Mesendoderm (in vitro differentiated cells): ENCODE measurements at places on chromosomes 12 and 14.

DNA sequence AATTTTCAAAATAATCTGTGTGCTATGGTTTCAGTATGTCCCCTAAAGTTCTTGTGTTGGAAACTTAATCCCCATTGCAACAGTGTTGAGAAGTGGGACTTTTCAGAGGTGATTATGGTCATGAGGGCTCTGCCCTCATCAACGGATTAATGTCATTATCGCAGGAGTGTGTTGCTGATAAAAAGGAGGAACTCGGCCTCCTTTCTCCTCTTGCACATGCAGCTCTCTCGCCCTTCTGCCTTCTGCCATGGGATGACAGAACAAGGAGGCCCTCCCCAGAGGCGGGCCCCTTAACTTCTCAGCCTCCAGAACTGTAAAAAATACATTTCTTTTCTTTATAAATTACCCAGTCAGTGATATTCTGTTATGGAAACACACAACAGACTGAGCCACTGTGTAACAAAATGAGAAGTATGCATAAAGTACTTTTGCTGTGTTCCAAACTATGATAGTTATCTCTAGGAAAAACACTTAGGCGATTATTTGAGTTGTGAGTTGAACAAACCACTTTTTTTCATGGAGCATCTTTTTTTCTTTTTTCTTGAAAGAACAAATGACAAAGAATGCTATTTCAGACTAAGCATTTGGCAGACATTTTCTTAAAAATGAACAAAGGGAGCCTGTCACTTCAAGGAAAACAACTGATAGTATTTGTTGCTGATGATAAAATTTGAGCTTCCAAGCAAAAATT lies 134.8 kb upstream of the FUT8 start:
- DNase-seq, result no peak

DNA sequence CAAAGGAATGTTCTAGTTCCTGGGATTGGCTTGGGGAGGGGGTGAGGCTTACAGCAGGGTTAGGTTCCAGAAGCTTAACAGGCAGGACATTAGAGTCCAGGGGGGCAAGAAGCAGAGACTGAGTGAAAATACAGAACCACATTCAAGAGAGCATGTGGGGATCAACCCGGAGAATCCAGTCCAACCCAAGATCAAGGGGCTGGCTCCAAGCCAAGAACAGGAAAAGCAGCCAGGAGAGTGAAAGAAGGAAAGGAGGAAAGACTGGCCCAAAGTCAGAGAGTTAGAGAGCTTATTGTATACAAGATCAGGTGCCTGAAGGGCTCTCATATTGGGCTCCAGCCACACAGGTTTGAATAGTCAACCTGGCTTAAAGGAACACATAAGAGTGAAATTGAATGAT lies 190.3 kb upstream of the CDKN3 start:
- no peak for DNase-seq

DNA sequence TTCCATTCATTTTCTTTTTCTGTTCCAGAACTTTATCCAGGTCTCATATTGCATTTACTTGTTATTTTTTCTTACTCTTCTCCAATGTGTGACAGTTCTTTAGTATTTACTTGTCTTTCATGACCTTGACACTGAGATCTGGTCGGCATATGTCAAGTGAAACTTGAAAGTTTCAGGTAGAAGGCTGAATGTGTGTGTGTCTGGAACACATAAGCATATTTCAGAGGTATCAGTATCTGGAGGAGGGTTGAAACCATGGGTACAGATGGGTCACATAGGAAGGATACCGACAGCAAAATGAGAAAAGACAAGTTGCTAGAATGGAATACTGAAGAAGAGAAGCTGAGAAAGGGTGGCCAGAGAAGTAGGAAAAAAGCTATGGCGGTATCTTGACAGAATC lies 22.5 kb upstream of the PTGDR start:
- DNase-seq, result no peak

- no peak for DNase-seq
Measured at GRCh38 chr12:53626702-53627169, 554 bp upstream of the ATF7 start.

DNA sequence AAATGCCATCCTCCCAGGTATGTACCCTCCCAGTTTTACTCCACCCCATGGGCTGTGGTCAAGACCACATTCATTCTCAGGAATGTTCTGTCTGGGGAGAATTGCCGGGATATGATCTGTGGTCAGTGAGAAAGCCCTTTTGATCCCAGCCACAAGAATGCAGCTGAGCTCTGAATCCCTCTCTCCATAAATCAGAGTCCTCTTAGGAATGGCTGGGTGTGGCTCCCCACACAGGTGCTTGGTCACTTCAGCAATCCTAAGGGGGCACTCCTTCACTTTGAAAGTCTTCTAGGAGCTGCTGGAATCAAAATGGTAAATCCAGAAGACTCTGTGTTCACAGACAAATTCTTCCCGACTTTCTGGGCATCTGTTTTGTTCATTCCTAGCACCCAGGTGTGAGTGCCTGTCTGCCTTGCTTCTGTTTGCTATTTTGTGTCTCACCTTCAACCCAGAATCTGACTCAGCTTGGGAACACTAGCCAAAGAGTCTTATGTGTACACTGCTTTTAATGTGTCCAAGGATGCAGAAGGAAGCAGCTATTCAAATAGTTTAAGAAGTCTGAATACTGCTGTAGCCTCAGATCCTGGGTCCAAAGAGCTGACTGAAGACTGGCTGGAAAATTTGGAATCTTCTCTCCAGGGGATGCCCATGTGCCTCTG lies 144.6 kb upstream of the CDKN3 start:
- peak; percentile 41 for DNase-seq

- DNase-seq, result peak; percentile 89
Measured at GRCh38 chr12:94545935-94546771, 86.5 kb upstream of the CEP83 start.

DNA sequence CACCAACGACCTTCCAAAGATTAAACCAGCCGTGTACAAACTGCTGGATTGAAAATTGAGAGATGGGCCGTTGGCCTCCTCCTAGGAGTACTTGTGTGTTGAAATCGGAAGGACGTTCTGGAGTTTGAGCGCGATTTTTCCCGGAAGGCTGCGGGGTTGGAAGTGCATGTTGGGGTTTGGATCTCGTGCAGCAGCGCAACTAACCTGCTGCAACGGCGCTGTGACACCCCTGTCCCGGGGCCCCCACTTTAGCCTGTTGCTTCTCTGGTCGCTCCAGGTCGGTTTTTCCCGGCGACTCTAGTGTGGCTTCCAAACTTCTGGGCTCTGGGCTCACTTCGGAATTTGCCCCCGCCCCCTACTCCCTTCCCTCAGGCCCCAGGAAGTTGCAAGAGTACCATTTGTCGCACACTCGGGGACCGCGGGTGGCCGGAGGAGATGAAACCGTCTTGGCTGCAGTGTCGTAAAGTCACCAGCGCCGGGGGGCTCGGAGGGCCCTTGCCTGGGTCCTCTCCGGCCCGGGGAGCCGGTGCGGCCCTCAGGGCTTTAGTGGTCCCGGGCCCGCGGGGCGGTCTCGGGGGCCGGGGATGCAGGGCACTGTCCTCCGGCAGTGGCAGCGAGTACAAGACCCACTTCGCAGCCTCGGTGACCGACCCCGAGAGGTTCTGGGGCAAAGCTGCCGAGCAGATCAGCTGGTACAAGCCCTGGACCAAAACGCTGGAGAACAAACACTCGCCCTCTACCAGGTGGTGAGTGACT lies at the start of gene ACSS3:
ACSS3 (plus strand) TSS at position 394 of the 756 bp plus-strand sequence; CDS start at position 436, 42 bp downstream.
- DNase-seq, result peak; percentile 98

- no peak for DNase-seq
Measured at GRCh38 chr12:132660996-132661395, 26.1 kb downstream of the POLE start.

DNA sequence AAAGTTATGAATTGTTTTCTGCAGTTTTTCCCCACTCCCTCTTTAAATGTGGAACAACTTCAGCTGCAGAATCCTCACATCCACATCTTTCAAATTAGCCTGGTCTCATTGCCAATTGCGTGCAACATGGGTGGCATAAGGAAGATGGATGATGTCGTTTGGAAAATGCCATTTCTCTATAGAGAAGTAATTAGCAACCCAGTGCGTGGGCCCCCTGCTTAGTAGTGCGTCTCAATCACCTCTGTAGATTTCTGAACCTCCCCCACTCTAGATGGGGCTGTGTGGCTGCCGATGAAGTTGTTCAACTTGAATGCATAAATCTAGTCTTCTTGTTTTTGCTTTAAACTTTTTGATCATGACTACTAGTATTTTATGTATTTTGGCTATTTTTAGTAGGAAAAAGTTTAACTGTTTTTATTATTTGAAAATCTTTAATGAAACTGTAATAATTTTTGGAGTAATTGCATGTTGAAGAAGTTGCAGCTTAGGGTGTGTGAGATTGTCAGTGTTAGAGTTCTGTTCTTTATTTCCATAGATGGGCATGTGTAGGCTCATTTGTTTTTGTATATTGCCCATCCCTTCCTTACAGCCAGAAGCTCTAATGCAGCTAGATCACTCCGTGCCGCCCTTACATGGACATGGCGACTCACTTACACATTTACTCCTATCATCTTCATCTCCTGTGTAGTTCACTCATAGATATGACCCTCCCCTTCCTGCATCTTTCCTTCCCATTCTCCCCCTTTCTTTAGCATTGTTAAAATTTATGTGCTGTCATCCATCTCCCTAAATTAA lies 358.2 kb downstream of the DIO2 start:
- no peak for DNase-seq

GRCh38 chr12:108337235-108338223 lies 1.6 kb downstream of the CMKLR1 start:
- peak; percentile 85 for DNase-seq

DNA sequence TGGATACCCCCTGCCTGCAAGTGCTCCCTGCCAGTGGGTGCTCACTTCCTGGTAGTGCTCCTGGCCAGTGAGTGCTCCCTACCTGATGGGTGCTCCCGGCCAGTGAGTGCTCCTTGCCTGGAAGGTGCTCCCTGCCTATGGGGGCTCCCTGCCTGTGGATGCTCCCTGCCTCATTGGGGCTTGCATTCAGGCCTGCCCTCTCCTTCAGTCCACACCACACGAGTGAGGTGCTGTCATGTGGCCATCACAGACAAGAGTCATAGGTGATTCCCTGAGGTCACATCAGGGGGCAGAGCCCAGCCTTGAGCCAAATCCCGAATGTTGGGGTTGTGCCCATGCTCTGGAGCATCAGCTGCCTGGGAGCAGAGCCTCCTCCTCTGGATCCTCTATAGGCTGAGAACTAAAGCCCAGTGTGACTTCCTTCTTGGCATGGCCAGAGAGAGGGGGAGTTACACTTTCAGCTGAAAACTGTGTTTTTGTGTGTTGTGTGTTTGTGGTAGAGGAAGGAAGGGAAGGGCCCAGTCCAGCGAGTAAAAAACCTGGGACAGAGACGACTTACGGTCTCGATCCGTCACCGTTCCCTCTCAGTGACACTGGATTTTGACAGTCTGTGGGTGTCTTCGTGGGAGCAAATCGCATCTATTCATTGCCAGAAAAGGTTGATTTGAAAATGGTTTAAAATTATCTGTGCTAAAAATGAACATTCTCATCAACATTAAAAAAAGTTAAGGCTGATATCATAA lies 136.0 kb downstream of the ADGRD1 start:
- DNase-seq, result no peak

DNA sequence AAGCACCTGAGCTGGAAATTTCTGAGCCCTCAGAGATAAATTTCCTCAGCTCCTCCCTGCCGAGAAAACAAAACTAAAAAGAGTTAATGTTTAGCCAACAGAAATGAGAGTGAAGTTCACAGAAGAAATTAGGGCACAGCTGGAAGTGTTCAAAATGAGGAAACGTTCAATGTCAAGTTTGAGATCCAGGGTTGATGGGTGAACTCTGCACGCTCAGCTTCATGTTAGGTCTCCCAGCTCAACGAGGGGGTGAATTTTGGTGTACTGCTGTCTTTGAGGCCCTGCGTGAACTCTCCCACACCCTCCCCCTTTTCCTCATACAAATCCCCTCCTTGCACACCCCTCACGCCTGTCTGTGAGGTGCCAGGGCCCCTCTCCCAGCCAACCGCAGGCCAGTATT lies 13.3 kb upstream of the OAS3 start:
- no peak for DNase-seq

DNA sequence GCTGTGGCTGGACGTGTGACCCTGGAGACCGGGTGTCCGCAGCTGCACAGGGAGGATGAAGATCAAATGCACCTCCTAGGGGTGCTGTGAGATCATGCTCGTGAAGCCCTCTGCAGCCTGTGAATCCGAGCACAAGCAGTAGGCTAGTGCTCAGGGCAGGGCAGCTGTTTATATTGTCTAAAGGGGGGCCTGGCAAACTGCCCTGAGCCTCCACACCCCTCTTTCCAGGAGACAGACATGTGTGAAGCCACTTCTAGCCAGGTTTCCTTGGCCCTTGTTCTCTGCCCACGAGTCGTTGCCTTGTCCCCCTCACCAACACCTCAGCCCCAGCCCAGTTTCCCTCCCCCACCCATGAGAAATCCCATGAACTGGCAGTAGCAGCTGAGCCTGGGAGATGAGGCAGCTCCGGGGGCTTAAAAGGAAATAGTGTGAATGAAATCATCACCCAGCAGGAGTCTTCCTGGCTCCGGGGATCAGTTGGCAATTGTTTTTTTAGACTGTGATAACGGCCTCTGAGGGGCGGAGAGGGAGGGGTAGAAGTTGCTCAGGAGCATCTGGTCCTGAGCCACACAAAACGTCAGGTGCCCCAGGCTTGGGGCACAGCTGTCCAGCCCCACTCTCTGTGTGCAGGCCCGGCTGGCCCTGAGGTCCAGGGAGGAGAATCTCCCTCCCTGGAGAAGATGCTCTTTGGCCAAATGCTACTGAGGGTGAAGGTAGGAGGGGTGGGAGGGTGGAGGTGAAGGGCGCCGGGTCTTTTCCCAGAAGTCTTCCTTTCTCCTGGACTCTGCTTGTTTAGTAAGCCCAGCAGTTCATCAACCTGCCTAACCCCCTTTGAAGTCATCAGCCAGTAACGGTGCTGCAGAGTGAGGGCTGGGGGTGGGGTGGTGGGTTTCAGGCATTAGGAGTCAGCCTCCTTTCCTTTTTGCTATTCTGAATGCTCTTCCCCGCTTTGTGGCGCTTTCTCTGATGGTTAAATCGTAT lies 4.0 kb downstream of the FGF6 start:
- peak; percentile 97 for DNase-seq

GRCh38 chr12:57611108-57611826 lies at the start of gene ARHGEF25:
Gene ARHGEF25, plus strand, starts transcription at chr12:57611435. Its CDS starts 460 bp downstream, at chr12:57611895.
- peak; percentile 60 for DNase-seq

DNA sequence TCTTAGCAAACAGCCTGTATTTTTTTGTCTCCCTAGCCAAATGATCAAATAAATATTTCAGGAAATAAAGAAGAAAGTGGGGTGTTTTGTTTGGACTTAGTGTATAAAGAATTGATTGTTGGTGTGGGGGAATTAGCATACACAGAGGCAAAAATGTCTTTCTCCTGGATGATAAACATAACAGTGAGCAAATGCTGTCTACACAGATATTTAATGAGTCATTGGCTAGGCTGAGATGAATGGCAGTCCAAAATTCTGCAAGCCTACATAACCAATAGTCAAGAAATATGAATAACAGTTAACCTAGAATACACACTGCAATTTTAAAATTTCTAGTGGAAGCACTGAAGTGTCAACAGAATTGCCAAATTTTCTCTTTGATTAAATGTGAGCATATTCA lies 35.8 kb downstream of the MYF5 start:
- DNase-seq, result no peak

DNA sequence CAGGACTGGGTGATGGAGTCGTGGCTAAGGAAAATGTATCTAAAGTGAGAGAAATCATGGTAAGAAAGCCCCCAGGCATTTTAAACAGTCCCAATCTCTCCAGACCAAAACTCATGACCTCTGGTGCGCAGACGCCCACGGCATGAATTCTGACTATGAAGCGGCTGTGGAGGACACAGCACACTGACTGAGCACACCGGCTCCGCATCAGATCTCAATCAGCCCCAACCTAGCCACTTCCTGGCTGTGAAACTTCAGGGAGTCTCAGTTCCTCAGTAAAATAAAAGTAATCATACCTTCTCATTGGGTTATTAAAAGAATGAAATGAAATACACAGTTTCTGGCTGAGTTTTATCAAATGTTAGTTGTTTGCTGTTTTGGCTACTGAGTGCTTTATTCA lies 38.7 kb downstream of the SETD3 start:
- no peak for DNase-seq
